SK-N-DZ (cell line): ENCODE measurements at places on chromosomes 4 and X.

DNA sequence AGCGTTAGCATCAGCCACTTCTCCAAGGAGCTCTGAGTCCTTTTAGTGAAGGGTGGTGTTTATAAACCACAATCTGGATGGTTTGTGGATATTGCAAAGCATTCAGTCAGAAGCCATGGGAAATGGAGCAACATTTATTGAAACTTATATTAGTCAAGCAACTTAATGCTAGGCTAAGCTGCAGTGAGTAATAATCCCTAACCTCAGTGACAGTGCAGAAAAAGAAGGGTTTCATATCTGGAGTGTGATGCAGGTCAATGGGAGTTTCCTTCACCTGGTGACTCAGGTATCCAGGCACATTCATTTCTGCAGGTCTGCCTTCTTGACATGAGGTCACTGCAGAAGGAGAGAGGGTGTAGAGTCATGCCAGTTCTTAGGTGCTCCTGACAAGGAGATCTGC is 10.4 kb upstream of the DRD5 start:
- DNase-seq, result no peak

DNA sequence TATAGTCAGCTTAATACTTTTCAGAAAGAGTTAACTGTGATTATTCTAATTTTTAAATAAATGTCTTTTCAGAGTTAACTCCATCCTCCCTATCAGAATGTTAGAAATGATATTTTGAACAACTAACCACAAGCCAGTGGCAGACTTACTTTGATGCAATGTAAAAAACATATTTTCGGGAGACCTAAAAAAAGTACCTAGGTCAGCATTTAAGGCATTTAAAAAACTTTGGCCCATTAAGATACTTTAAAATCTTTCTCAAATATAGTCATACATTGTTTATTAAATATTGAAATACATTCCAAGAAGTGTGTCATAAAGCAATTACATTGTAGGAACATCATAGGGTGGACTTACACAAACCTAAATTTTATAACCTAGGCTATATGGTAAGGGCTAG is 426.1 kb downstream of the PABPC4L start:
- no peak for DNase-seq

- peak; percentile 67 for DNase-seq
These were observed 153.6 kb downstream of the RASL11B start for GRCh38 chr4:53015681-53016080.

- DNase-seq, result no peak
These were observed 224.6 kb downstream of the IL15 start for GRCh38 chr4:141860974-141861373.

GRCh38 chr4:8405516-8405875 is 35.0 kb downstream of the ACOX3 start:
- no peak for DNase-seq

- no peak for DNase-seq
These were observed 31.5 kb upstream of the ELF2 start for GRCh38 chr4:139208404-139208945.

GRCh38 chr4:146142768-146143167 is 32.8 kb upstream of the LSM6 start:
- no peak for DNase-seq

- no peak for DNase-seq
These were observed 20.7 kb upstream of the CTSO start for GRCh38 chr4:155974476-155974749.

GRCh38 chr4:168643111-168643795 is 146.4 kb downstream of the PALLD start:
- no peak for DNase-seq

DNA sequence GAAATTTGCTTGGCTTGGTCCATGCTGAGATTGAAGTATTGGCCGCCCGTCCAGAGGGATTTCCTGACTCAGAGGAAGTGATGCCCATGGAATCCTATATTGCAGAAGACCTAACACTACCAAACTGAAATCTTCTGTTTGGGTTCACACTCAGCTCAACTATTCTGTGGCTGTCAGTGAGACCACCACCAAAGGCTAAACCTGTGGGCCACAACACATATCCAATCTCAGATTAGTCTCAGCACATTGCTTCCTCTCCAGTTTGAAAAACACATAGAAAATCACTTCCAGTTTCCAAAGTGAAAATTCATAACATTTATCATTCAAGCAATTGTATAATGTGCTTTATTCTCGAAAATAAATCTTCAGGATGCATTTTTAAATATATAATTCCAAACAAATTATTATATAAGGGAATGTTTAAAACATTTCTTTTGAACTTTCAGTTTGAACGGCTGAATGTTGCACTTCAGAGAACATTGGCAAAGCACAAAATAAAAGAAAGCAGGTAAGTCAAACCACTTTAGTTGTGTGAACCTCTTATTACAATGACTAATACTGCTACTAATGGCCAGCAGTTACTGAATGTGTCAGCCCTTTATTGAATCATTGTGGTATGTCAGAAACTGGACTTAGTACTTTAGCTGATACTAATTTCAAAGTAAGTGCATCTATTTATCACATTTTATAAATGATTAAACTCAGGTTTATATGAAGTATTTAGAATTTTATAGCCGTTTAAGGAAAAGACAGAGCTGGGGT is 37.0 kb downstream of the GUCY1A1 start:
- no peak for DNase-seq

DNA sequence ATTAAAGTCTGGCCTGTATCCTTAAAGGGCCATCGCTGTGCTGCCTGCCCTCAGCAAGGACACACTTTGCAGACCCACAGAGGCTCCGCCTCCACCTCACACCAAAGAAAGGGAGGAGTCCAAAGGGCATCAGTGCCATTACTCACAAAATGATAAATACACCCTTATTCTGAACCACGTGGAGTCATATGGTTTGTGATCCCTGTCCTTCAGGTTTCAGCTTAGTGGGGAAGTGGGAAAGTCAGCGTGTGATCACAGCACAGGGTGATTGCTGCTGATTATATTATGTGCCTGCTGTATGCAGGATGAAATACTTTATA is 35.9 kb upstream of the MSANTD1 start:
- DNase-seq, result no peak

DNA sequence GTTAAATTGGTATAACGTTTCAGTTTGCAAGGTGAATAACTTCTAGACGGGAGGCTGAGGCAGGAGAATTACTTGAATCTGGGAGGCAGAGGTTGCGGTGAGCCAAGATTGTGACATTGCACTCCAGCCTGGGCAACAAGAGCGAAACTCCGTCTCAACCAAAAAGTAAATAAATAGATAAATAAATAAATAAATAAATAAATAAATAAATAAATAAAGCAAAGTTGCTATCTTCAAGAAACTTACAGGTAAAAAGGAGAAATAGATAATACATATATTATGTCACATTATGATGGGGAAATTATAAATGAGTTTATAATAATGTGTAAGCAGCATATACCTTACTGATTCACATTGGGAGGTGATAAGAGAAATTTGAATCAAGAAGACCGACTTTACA is 1966.0 kb downstream of the PCDH7 start:
- DNase-seq, result no peak

DNA sequence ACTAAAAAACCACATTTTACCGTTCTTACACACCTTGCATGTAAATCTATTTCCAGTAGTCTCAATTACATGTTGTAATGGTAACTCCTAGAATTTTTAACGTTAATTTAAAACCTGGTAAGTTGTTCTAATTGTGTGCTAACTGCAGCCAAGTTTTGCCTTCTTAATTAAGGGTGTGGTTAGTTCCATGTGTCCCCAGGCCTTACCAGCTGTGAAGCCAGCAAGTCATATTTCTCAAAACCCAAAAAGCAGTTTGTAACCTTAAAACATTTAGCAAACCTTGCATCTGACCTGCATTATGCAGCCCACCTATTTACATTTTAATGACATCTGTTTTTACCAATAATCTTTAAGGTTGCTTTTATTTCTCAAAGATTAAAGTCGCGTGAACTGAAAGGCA is 18.4 kb upstream of the FAM47E start:
- DNase-seq, result no peak

GRCh38 chr4:16196482-16197393 is 29.5 kb downstream of the TAPT1 start:
- DNase-seq, result no peak

DNA sequence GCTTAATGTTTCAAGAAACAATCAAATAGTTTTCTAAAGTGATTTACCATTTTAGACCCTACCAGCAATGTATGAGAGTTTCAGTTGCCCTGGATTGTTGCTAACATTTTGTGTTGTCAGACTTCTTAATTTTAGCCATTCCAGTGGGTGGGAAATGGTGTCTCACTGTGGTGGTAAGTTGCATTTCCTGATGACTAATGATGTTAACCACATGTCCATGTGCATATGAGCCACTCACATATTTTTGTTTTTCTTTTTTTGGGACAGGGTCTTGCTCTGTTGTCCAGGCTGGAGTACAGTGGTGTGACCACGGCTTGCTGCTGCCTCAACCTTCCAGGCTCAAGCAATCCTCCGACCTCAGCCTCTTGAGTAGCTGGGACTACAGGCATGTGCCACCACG is 48.3 kb downstream of the MED28 start:
- no peak for DNase-seq

DNA sequence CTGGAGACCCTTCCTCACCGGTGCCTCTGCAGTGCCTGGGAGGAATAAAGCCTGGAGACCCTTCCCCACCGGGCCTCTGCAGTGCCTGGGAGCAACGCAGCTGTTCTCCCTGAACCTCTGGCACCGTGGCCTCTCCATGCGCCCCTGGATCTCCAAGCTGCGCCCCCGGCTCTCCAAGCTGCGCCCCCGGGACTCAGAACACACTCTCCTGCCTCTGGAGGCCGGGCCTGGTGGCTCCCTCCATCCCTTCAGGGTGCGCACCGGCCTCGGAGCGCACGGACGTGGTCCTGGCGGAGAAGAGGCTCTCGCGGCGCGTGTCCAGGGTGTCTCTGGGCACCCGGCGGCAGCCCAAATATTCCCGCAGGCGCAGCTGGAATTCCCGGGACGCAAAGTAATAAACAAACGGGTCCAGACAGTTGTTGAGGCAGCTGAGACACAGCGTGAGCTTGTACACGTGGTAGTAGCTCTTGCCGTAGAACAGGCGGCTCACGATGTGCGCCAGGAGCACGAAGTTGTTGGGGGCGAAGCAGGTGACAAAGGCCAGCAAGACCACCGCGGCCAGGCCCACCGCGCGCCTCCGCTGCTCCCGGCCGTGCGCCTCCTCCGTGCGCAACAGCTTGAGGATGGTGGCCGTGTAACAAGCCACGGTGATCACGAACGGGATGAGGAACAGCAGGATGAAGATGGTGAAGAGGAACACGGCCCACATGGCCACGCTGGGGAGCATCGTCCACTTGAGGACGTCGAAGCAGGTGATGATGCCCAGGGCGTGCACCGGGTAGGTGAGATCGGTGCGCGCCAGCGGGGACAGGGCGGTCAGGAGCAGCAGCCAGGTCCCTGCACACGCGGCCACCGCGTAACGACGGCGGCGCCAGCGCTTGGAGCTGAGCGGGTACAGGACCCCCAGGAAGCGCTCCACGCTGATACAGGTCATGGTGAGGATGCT is 12.8 kb upstream of the ASMTL start:
- DNase-seq, result no peak
